ENCODE measurements at places on chromosomes 2 and 18. TPM values are rescaled to one million over a fixed set of nuclear protein-coding genes. Genes with fewer than 3 reads are reported as not detected.

The RBM44 gene
- 0.24 TPM for total RNA-seq

The MOGAT1 gene
- 0.45 TPM for total RNA-seq

DNA sequence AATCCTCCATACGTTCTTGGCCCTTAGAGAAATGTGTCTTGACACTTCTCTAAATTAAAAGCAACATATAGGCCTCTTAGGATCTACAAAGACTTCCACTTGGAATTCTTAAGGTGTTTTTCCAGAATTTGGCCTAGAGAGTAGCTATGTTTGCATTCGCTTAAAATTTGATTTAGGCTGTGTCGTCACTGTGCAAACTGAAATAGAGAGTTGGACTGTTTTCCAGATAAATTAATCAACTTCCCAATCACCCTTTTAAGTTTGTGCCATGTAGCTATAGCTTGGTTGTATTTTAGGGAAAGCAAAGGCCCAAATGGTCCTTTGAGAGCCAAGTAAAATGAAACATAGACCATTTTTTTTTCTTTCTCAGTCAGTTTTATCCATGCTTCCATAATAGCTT, 128.6 kb upstream of the RASGRP3 start:
- DNase-seq: no peak

GRCh38 chr2:165112133-165112573, 91.7 kb downstream of the SCN3A start:
- no peak for DNase-seq

DNA sequence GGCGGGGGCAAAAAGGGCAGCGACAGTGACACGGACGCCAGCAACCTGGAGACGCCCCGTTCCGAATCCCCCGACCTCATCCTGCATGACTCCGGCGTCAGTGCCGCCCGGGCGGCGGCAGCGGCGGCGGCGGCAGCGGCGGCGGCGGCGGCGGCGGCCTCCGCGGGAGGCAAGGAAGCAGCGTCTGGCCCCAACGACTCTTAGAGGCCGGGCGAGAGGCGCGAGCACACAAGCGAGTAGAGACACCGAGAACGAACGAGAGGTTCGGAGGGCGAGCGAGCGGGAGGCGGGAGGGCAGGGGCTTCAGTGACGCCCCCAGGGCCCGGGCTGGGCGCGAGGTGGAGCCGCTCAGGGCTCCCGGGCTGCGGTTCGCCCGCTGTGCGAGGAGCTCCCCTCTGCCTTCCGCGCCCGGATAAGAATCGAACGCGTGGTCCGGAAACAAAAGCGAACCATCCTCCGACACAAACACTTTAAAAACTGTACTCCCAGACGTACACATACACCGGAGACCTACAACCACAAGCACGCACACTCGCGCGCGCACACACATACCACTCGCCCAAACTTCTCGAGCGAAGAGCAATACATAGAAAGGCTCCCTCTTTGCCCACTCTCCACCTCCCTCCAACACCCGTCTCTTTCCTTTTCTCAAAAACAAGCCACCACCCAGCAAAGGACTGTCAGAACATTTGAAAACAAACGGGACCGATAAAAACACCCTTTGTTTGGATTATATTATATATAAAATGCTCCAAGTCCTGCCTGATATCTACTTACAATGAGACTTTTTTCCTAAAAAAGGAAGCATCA, 2.8 kb downstream of the SP9 start:
- DNase-seq: no peak

GRCh38 chr18:68431111-68431921, 283.6 kb downstream of the TMX3 start:
- DNase-seq: no peak
